ENCODE measurements at places on chromosomes 12 and 14.
A peak's percentile ranks its signal among the peaks of the same experiment; 100 is the strongest.

DNA sequence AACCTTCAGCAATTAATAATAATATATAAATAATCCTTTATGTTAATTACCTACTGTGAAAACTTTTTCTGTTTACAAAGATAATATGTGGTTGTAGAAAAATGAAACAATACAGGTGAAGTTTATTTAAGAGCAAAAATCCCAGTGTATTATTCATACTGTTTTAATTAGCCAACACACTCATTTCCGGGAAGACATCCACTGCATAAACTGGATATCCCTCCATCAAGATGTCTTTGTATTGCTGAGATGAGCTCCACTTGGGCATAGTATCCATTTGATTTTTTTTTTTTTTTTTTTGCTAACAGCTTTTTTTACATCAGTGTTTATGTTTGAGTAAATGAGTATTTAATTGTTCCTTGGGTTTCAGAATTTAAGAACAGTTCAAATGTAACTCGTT lies 13.7 kb upstream of the DERA start:
- DNase-seq, result no peak

DNA sequence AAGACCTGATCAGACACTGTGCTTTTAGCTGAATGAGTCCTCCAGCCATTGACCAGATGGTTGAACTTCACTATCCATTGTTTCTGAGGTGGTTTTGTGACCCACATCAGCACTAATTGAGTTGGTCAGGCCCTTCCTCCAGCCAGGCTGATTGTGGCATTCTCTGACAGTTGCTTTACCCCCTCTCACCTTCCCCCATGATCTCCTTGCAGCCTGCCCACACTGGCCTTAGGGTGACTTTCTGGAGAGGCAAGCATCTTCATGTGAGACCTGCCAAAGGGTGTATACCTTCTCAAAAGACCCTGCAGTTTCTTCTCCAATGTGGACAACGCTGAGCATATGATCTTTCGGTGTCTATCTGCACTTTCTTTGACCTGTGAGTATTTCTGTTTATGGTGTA lies 83.9 kb downstream of the GPATCH2L start:
- DNase-seq, result no peak

DNA sequence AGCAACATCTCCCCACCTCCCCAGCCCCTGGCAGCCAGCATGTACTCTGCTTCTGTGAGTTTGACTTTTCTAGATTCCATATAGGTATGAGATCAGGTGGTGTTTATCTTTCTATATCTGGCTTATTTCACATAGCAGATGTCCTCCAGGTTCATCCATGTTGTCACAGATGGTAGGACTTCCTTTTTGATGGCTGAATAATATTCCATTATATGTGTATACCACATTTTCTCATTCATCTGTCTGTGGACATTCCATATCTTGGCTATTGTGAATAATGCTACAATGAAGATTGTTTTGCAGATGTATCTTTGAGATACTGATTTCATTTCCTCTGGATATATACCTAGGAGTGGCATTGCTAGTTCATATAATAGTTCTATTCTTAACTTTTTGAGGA lies 18.4 kb downstream of the ALKBH2 start:
- DNase-seq, result no peak

GRCh38 chr12:93868771-93869170 lies 191.6 kb downstream of the CRADD start:
- DNase-seq, result no peak

GRCh38 chr12:122283680-122284079 lies 17.4 kb upstream of the VPS33A start:
- no peak for DNase-seq

DNA sequence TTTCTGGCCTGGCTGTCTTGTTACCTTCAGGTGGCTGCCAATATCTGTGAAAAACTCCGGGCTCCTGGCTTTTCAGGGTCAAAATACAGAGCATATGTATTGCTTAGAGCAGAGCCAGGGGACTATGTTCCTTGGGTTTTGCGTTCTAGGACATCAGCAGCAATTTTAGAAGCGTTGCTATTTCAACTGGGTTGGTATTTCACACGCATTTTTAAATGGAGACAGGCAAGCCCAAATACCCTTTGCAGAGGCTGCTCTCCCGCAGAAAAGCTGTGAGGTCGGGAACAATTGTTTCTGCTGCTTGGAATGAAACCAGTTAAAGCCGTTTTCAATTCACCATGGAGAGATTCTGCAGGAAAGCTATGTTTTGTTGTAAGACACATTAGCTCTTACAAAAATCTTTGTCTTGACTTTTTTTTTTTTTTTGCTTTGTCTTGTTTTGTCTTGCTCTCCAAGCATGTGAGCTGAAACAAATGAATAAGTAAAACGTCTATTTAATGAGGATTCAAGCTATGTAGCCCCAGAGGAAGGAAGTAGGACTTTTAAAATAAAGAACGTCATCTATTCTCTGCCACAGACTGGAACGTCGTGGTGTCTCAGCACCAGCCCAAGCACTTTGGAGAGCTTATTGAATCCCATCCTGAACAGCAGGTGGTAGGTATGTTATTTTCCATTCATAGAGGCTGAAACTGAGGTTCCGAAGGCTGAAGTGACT lies 181.0 kb upstream of the TBX3 start:
- no peak for DNase-seq

GRCh38 chr12:1518591-1519516 lies 75.5 kb downstream of the FBXL14 start:
- DNase-seq, result peak; percentile 32

DNA sequence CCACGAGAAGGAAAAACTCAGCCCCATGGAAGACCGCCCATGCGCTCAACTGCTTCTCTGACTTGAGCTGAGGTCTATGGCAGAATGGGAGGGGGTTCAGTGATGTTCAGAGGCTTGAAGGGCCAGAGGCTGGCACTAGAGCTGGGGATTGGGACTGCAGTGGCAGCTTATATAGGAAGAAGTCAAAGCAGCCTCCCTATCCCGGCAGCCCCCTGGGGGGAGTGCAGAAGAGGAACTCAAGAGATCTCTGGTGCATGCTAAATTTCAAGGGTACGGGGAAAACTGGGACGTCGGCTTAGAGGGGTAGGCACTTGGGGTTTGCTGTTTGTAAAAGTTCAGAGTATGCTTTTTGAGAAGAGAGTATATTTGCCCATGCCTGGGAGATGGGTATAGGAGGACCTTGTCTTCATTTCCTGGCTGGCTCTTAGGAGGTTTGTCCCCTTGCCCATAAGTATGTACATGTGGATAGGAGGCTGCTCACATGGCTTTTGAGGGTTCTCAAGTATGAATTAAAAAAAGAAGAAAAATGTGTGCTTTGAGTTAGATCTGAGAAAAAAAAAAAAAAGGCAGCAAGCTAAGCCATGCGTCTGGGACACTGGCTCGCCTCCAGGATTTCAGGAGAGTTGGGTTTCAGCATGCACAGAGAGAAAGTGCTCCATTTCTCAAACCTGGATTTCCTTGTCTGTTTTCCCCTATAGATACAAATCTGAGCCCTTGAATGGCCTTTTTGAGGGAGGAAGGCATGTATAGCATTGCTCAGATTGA lies 3.2 kb upstream of the MEG3 start:
- DNase-seq, result no peak

- peak; percentile 69 for DNase-seq
Measured at GRCh38 chr12:153080-153746, 60.7 kb downstream of the SLC6A12 start.

GRCh38 chr12:94023879-94024278 lies 124.5 kb upstream of the PLXNC1 start:
- no peak for DNase-seq

DNA sequence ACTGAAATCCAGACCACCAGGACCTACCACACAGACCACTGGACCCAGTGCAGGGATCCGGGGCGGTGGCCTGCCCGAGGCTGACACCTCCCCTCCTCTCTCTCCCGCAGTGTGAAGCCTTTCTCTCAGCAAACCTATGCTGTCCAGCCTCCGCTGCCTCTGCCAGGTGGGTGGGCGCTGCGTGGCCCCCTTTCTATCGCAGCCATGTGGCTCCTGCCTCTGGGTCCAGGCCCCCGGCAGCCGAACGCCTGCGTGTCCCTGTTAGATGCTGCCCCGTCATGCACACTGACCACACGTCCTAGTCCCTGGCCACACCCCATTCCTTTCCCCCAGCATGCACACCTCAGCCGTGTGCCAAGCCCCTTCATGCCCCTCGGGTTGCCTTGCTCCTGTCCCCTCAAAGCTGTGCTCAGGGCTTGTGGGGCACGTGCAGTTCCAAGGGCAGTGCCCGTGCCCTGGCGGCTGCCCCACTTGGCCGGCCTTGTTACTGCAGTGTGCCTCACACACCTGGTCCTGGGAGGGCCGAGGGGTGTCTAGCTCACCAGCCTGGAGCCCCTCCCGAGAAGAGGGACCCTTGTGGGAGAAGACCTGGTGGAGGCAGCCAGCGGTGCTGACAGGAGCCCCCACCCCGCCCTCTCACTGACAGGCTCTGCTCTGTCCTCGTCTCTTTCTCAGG lies 58.0 kb upstream of the TSPAN9 start:
- no peak for DNase-seq

GRCh38 chr12:92696216-92696615 lies 6.6 kb upstream of the PLEKHG7 start:
- no peak for DNase-seq

GRCh38 chr12:11622876-11623281 lies 26.6 kb upstream of the ETV6 start:
- DNase-seq, result no peak

DNA sequence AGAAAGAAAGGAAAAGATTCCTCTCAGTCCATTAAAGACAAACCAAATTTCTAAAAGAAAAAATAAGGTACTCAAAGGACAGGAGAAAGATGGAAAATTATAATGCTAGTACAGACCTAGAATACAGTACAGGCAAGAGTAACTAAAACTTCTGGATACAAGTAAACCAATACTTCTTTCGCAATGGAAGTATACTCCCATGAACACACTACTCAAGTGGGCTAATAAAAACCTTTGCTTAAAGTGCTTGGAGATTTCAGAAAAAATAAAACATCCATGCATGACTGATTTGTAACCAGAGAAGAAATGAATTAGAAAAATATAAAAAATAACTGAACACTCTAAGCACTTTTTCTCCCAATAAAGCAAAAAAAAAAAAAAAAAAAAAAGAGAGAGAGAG lies 3.5 kb downstream of the ZBTB25 start:
- DNase-seq, result no peak

DNA sequence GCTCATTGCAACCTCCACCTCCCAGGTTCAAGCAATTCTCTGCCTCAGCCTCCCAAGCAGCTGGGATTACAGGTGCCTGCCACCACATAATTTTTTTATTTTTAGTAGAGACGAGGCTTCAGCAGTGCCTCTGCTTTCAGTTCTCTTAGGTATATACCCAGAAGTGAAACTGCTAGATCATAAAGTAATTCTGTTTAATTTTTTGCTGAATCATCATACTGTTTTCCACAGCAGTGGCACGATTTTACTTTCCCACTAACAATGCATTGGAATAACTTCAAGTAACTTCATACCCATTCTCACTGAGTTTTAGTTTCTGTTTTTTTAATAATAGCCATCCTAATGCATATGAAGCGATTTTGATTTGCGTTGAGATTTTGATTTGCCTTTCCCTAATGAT lies 148.0 kb upstream of the G2E3 start:
- no peak for DNase-seq

DNA sequence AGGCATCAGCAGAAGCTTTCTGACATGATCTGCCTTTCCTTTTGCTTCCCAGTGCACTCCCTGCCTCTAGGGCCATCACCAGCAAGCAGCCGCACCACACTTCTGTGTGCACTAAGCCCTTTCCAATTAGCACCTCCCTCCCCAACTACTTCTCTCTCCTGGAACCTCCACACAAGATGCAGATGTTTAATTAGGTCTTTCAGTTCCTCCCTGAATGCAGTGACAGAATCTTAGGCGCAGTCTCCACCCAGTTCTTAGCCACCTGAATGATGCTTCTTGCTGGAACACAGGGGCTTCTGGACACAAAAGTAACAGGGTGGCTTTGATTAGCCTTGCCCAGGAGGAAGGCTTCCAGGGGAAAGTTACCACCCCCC lies 32.9 kb downstream of the NIN start:
- DNase-seq, result no peak
